Gastroesophageal sphincter (tissue), 4 donors: ENCODE measurements at places on chromosomes 11 and 22.

GRCh38 chr11:69878144-69878883 lies 59.1 kb upstream of the FGF3 start:
- no peak for ATAC-seq

DNA sequence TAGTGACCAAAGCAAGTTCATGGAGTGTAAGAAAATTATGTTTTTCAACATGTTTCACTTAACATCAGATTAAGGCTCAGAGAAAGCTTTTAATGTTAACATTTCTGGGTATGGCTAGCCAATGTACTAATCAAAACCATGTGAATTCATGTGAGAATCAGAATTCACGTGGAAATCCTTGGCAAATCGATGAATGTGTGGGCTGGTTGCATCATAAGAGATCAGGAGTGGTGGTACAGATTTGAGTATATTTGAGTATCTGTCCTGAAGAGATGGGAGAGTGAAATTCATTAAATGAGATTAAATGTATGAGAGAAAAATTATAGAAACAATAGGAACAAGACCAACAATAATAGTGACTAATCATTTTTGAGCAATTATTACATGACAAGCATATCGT lies 638.6 kb upstream of the ANO5 start:
- no peak for ATAC-seq

DNA sequence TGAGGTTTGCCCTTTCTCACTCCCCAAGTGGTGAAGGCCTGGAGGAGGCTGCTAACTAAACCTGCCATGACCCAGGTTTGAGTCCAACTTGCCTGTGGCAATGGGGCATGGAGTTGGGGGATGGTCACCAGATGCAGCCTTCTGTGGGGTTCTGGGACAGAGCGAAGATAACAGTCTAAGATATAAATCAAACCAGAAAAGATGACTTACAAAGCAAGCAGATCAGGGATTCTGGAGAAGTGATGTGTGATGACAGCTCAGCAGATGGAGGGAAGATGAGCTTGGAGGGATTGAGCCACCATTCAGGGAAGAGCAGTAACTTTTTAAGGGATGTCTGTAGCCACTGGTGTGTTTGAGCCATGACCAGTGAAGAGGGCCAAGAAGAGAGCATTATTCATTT lies 63.6 kb downstream of the MTNR1B start:
- ATAC-seq: no peak

- no peak for ATAC-seq
Measured at GRCh38 chr11:81888391-81888790, 845.3 kb downstream of the FAM181B start.

DNA sequence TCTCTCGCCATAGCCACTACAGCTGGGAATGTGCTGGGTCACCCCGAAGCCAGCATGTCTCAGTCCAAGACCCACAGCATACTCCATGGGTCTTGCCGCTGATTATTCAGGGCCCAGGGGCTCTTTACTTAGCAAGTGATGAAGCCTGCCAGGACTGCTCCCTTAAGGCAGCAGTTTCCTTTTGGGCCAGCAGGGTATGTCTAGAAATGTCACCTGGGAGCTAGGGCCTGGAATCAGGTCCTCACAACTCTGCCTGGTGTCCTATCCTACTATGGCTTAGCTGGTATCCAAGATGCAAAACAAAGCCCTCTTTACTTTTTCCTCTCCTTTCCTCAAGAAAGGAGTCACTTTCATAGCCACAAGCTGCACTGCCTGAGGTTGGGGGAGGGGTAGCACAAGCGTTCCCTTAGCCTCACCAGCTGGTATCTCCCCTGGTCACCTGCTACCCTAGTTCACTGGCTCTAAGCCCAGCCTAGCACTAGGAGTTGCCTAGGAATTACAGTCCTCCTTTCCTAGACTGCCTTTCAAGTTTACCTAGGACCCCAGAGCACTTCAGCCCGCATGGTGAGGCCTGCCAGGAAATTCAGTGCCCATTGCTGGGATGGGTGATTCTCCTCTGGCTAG lies 22.6 kb upstream of the NCR3LG1 start:
- no peak for ATAC-seq
